ENCODE measurements at places on chromosomes 11 and 22. TPM values are rescaled to one million over a fixed set of nuclear protein-coding genes. Genes with fewer than 3 reads are reported as not detected.

Gene UBASH3B
- total RNA-seq: 1.1 TPM

Gene EIF3D
- 328 TPM for total RNA-seq

Gene CALCB
- total RNA-seq: not detected

Gene OR2AG2
- under 0.01 TPM for total RNA-seq

Gene KRTAP5-7
- 0.16 TPM for total RNA-seq

Gene SLC17A6
- not detected for total RNA-seq

Gene OR56A4
- not detected for total RNA-seq

Gene ARHGAP8
- not detected for total RNA-seq

Gene RAG2
- total RNA-seq: not detected

Gene TBX10
- not detected for total RNA-seq

Gene TCP11L1
- total RNA-seq: 18.1 TPM

Gene SHISAL1
- under 0.01 TPM for total RNA-seq

Gene ELMOD1
- total RNA-seq: 0.31 TPM

Gene TTC38
- 33.2 TPM for total RNA-seq

Gene OSBP2
- total RNA-seq: 3.9 TPM

Gene MS4A6A
- 0.65 TPM for total RNA-seq
